ENCODE measurements at places on chromosomes 16 and 17. TPM values are rescaled to one million over a fixed set of nuclear protein-coding genes. Genes with fewer than 3 reads are reported as not detected.

Gene NPIPA2
- total RNA-seq, result 4.3 TPM

Gene KRTAP3-2
- total RNA-seq, result not detected

Gene ABI3
- total RNA-seq, result 16.9 TPM

Gene GAS2L2
- 0.36 TPM for total RNA-seq

Gene USP32
- total RNA-seq, result 36.6 TPM

Gene KCNJ18
- total RNA-seq, result not detected

Gene TXNL4B
- 20.3 TPM for total RNA-seq

Gene MT1H
- total RNA-seq, result not detected

- no peak for DNase-seq
Observed at GRCh38 chr16:64168371-64168770, 953.5 kb downstream of the CDH11 start.

- DNase-seq, result no peak
Observed at GRCh38 chr17:60060474-60060873, 18.2 kb downstream of the HEATR6 start.

DNA sequence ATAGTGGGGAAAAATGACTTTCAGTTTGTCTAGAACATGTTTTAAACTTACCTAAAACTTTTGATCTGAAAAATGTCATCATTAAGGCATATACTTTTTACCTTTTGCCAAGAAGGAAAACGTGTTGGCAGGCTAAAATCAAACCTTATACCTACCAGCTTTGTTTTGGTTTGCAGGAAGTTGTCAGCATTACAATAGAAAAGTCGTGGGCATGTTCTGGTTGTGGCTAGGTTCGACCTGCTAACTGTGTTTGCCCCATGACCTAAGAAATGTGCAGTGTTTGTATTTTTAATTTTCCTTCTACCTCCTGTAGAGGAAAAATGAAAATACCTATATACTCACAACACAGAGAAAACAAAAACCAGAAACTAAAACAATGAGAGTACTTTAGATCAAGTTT is 13.0 kb downstream of the SKAP1 start:
- no peak for DNase-seq

- DNase-seq, result no peak
Observed at GRCh38 chr16:28283798-28284577, 8.3 kb upstream of the SBK1 start.

GRCh38 chr17:7355053-7355452 is at the start of gene TMEM95:
Gene TMEM95 (plus strand): TSS chr17:7355156. CDS start chr17:7355205, 49 bp downstream.
- DNase-seq, result no peak

GRCh38 chr17:59791603-59792457 is 84.4 kb downstream of the VMP1 start:
- no peak for DNase-seq

DNA sequence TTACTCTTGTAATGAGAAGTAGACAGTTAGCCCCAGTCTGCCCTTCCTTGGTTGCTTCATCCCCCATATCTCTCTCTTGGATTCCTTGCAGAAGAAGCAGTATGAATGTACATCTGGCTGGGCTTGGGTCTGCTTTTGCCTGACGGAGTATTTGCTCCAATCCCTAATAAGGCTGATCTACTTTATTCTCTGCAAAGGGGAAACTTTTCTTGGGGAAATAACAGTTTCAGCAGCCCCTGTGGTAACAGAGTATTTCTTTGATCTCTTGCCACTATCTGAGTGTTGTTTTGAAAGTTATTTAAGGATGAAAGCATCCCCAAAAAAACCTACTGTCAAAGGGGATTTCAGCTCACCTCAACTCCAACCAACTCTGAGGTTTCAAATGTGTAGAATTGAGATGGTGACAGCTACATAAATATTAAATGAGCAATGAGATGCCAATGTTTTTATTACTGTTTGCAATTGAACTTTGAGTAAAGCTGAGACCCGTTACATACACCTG is 168.9 kb upstream of the NOG start:
- DNase-seq, result no peak

DNA sequence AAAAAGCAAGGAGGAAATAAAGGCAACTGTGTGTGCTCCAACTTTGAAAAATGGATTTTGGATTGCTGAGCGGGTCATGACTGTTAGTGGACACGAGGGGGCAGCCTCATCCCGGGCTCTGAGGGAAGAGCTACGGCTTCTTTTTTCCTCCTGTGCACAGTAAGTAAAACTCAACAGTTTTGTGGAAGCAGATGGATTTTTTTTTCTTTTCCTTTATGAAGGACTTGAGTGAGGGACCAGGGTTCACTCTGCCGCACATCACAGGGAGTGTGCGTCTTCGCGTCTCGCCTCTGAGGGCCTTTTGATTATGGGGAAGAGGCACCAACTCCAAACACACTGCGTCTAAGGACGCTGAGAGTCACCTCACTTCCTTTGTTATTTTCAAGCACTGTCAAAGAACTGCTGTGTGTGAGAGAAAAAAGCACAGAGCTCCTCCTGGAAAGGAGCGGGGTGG is 80.3 kb upstream of the GOT2 start:
- DNase-seq, result peak; percentile 8

DNA sequence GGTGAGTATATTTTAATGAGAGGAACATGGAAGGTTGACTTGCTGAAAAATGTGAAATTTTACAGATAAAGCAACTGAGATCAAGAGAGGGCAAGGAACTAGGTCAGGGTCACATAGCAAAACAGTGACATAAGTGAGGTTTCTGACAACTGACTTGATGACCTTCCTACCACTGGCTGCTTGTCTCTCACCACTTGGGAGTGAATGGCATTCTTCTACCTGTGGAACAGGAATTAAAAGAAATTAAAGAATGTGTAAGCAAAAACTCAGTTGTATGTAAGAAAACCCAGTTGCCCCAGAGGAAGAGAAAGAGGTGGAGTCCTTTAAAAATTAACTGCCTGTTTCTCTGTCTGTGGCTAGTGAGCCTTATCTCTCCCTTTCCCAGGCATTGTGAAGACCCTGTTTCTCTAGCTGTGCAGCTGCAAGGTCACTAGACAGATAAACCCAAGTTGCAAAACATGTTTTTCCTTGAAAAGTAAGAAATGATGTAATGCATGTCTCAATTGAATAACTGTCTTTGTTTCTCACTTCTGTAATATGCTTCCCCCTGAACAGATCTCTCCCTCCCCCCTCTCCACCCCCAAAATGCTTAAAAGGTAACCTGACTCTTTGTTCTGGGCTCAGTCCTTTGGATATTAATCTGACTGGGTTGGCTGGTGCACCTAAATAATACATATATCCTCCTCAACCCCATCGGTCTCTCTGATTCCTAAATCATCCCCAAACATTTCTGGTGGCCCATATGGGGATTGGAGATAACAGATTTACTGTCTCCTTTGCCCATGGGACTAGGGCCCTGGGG is 23.4 kb downstream of the ACSM1 start:
- no peak for DNase-seq

GRCh38 chr17:4317610-4318009 is 48.9 kb downstream of the UBE2G1 start:
- DNase-seq, result no peak

- DNase-seq, result no peak
Observed at GRCh38 chr16:76194616-76195015, 82.6 kb upstream of the CNTNAP4 start.

GRCh38 chr16:11143372-11144035 is 112.5 kb downstream of the SOCS1 start:
- DNase-seq, result no peak

- no peak for DNase-seq
Observed at GRCh38 chr17:80171681-80172080, 1.9 kb downstream of the CARD14 start.

DNA sequence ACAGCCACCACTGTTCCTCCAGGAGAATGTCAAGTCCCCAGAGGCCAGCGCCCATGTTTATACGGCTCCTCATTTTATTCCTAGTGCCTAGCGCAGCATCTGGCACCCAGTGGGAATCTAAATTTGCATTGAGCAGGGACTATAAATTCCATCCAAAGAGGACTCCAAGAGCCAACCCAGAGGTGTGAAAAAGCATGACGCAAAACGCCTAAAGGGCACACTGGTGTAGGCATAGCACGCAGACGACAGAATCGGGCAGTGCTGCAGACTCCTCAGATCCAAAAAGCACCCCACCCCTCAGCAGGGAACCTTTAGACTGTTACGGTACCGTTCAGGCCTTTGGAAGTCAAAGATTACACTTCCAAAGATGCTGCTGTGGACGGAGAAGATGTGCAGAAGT is 19.5 kb downstream of the TEKT5 start:
- DNase-seq, result no peak

DNA sequence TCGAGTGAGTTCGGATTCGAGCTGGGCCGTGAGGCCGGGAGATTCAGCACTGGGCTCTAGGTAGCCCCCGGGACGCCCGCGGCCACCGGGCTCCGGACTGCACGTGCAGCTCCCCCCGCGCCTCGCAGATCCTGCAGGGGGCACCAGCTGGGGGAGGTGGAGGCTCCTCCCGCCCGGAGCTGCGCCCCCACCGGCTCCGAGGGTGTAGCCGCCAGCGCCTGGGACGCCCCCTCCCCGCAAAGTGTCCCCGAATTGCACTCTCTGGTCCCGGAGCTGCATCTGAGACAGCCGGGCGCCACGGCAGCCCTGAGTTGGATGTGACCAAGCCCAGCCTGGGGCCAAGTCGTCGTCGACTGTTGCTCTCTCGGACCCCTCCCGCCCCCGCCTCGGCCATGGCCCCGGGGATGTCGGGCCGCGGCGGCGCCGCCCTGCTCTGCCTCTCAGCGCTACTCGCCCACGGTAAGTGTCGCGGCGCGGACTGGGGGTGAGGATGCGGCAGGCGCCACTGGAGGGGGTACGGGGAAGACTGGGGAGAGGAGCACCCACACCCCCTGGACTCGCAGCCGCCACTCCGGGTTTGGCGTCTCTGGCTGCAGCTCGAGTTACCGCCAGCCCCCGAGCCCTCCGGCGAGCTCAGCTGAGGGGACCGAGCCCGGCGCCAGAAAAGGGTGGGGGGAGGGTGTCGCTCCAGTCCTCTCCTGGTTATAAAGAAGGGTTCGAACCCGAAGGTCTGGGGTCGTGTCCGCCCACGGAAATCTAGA is 1.5 kb downstream of the TMEM132E start:
- DNase-seq, result no peak

GRCh38 chr17:40553694-40554534 is 11.4 kb downstream of the CCR7 start:
- DNase-seq, result no peak

DNA sequence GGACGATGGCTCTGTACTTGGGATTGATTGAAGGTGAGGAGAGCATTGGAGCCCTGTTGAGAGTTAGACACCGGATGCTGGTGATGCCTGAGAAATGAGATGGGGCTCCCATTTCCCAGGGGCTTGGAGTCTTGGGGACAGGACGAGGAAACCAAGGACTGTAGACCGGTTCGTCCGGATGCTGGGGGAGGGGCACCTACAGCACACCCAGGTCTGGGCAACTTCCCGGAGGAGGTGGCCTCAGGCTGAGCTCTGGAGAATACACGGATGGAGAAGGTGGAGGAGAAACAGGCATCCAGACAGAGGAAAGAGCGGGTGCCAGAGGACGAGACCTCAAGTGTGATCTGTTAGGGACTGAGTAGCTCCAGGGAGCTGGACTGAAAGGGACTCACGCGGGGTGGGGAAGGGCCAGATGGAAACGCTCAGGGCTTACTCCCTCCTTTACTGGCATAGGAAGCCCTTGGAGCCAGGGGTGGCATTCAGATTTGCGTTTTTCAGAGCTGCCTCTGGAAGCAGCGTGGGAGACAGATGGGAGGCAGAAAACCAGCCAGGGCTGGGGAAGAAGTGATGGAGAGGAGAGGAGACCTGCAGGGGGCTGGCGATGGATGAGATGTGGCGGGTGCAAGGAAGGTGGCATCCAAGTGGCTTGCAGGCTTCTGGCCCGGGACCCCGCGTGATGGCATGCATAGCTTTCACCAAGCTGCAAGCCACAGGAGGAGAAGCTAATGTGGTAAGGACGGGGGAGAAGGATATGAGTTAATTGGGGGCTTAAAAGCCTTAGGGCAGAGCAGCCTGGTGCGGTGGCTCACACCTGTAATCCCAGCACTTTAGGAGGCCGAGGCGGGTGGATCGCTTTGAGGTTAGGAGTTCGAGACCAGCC is 8.3 kb downstream of the C1QTNF1 start:
- no peak for DNase-seq

- DNase-seq, result no peak
Observed at GRCh38 chr16:86002178-86002900, 103.4 kb downstream of the IRF8 start.

GRCh38 chr17:17344507-17345293 is 41.5 kb downstream of the NT5M start:
- no peak for DNase-seq

- DNase-seq, result peak; percentile 13
Observed at GRCh38 chr17:64441772-64442540, 7.0 kb upstream of the MILR1 start.

- no peak for DNase-seq
Observed at GRCh38 chr16:87125206-87126155, 191.7 kb downstream of the C16orf95 start.

DNA sequence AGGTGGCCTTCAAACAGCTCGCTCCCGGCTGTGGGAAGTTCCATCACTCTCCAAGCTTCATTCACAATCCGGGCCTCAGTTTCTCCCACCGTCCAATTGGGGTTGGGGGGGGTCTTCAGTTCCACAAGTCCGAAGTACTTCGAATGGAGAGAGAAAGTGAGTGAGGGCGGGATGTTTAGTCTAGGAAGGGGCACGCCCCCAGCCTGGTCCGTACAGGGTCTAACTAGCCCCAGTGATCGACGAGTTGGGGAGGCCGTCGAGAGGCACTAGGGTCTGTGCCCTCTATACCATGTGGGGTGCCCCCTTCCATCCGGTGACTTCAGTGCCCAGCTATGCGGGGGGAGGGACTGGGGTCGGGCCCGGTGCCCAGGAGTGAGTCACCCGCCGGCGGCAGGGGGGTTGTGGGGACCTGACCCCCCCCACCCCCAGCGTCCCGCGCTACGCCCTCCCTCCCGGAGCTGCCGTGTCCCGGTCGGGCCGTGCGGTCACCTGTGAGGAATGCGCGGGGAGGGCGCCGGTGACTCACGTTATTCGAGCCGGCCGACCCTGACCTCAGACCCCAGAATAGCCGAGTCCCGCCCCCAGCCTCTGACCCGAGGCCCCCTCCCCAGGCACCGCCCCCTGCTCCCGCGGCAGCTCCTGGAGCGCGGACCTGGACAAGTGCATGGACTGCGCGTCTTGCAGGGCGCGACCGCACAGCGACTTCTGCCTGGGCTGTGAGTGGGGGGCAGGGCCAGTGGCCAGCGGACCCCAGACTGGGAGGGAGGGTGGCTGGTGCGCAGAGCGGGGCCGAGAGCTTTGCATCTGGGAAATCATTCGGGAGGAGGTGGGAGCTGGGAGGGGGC is 658 bp downstream of the TNFRSF12A start:
- peak; percentile 60 for DNase-seq

- peak; percentile 83 for DNase-seq
Observed at GRCh38 chr17:64262198-64262999, 661 bp downstream of the TEX2 start.

GRCh38 chr17:61822326-61823285 is 40.7 kb downstream of the BRIP1 start:
- DNase-seq, result no peak

GRCh38 chr17:76812968-76813367 is 55.2 kb upstream of the MGAT5B start:
- no peak for DNase-seq
